HCT116 (cell line): ENCODE measurements at places on chromosomes 4 and X.
A peak's percentile ranks its signal among the peaks of the same experiment; 100 is the strongest.

- no peak for DNase-seq
Measured at GRCh38 chr4:156832886-156833285, 138.7 kb downstream of the PDGFC start.

GRCh38 chrX:39855748-39856129 is 242.0 kb downstream of the BCOR start:
- peak; percentile 19 for DNase-seq

DNA sequence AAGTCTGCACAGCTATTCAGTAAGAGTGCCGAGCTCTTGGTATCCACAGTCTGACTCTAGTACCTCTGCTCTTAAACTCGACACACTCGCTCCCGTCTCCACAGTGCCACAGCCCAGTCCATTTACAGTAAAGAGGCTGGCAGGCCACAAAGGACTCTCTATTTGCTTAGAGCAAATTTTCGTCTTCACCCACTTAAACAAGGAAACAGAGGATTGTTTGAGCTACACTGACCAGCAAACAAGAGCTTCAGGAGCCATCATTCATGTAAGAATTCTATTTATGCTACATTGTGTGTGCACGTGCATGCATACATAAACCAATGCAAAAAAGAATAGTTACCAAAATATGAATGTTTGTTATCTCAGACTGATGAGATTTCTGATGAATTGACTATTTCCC is 290.2 kb downstream of the USP46 start:
- no peak for DNase-seq

DNA sequence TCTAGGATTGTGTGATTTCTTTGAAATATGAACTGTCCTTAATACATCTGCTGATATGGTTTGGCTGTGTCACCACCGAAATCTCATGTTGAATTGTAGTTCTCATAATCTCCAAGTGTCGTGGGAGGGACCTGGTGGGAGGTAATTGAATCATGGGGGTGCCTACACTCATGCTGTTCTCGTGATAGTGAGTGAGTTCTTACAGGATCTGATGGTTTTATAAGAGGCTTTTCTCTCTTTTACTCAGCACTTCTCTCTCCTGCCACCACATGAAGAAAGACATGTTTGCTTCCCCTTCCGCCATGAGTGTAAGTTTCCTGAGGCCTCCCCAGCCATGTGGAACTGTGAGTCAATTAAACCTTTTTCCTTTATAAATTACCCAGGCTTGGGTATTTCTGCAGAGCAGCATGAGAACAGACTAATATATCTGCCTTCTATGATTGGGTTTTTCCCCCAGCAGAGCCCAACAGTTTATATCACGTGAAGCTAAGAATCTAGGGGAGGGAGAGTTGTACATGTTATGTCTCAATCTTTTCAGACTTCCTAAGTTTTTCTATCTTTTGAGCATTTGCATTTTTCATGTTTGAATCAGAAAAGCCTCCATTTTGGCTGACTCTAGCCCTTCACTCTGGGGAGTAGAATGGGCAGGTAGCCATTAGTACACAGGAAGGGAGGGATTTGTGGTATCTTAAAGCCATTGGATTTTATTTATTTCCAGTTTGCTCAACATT is 58.9 kb downstream of the PLAC1 start:
- no peak for DNase-seq
